ENCODE measurements at places on chromosomes 2 and 18.

GRCh38 chr2:226799211-226799975 is at the start of gene IRS1:
Gene IRS1 (minus strand): TSS chr2:226799820. CDS start chr2:226798738, 1,082 bp downstream.
- DNase-seq, result peak; percentile 38

- DNase-seq, result no peak
These were observed 80.4 kb downstream of the PTPRM start for GRCh38 chr18:7647500-7647899.

GRCh38 chr2:218146056-218146455 is 20.2 kb downstream of the CXCR2 start:
- no peak for DNase-seq

DNA sequence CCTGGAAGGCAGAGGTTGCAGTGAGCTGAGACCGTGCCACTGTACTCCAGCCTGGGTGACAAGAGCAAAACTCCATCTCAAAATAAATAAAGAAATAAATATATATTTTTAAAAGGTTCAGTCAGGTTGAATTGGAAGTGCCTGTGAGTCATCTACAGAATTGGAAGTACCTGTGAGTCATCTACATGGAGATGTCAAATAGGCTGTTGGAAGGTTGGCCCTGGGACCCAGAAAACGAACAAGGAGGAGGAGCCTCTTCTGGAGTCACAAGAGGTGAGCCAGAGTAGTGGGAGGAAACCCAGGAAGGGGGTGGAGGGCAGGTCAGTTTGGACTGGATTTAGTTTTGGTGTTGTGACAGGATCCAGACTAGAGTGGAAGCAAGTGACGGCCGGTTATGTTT is 15.2 kb upstream of the SCYGR1 start:
- DNase-seq, result no peak

- DNase-seq, result no peak
These were observed 46.7 kb upstream of the LRRTM1 start for GRCh38 chr2:80351231-80351630.

GRCh38 chr18:8989855-8990254 is 112.6 kb upstream of the NDUFV2 start:
- DNase-seq, result no peak

GRCh38 chr2:173239644-173240043 is 115.0 kb upstream of the CDCA7 start:
- no peak for DNase-seq

- no peak for DNase-seq
These were observed 41.9 kb upstream of the PTMA start for GRCh38 chr2:231666171-231667095.

DNA sequence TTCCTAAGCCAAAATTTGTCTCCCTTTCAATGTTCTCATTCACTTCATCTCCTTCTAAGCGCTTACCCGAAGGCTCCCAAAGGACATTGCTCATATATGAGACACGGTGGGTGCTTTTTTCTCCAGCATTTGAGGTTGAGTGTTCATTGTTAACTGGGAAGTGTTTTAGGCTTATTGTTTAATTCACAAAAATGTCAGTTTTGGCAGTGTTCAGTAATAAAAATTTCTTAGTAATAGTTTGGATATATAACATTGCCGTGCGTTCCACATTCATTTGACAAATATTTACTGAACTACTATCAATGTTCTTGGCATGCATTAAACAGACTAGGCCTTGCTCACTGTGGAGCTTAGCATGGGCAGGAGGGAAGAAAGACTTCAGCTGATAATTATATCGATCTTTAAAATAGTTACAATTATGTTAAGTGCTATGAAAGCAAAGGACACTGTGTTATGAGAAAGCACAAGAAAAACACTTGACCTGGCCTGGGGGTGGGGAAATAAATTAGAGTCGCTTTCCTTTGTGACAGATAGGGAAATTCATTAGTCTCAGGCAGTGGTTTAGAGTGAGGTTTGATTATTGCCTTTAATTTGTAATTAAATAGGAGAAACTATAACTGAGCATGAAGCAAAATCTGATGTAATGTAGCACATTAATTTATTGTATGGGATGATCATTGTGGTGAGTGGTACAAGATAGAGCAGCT is 82.2 kb upstream of the DOCK10 start:
- DNase-seq, result no peak

- DNase-seq, result no peak
These were observed 247.3 kb downstream of the PTGR3 start for GRCh38 chr18:74961596-74961995.

DNA sequence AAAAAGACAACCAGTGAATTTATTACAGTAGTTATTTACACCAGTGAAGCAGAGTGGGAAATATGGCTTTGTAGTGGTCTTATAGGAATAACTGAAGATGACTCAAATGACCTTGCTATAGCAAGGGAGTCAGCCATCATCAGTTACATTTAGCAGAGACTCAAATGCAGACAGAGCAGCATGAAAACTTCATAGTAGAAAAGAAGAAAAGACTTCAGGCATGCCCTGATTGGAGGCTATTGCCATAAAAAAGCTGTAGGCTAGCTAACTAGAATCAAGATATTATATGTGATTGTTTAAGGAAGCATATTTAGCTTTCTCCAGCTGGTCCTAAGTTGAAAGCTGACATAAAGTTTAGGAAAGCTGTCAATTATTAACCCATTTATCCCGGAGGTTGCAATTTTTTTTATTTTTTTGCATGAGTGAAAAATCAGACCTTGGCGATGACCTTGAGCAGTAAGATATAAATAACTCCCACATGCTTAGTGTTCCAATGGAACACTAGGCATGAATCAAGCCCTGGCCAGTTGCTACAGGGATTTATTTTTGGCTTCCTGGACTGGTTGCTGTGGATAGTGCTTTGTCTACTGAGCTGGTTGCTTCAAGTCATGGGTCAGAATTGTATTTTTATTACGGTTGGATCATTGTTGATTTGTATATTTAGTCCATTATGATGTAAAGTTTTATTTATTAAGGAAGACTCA is 675.6 kb upstream of the VRK2 start:
- DNase-seq, result no peak

- DNase-seq, result no peak
These were observed 154.1 kb upstream of the ZNF804A start for GRCh38 chr2:184444217-184444616.

- no peak for DNase-seq
These were observed 888.4 kb downstream of the TSN start for GRCh38 chr2:122643725-122644329.

- DNase-seq, result no peak
These were observed 126.4 kb upstream of the HNMT start for GRCh38 chr2:137837830-137838229.

DNA sequence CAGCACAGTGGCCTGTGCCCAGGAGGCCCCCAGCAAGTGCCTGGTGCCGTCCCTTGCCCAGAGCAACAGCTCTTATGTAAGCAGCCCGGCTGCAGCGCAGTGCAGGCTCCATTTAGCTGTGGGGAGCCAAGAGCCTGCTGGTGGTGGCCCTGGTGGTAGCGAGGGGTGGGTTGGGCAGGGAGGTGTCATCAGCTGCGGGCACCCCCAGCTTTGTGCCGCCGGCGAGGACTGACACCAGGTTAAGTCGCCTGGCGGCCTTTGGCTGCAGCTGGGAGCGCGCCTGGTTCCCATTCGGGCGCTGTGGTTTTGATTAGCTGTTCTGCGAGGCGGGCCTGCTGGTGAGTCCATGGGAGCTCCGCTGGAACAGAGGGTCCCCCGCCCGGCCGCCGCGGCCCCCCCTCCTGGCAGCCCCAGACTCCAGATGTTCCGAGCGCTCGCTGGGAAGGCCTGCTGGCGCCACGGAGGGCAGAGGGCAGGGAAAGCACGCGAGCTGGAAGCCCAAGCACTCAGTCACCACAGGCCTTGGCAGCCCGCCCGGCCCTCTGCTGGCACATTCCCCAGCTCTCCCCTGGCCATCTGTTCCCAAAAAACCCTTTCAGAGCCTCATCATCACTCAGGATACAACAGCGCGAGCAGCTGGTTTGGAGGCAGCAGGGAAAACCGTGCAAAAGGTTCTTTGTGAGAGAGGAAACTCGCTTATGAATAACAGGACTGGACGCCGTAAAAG is 18.4 kb downstream of the ATOH8 start:
- DNase-seq, result no peak

DNA sequence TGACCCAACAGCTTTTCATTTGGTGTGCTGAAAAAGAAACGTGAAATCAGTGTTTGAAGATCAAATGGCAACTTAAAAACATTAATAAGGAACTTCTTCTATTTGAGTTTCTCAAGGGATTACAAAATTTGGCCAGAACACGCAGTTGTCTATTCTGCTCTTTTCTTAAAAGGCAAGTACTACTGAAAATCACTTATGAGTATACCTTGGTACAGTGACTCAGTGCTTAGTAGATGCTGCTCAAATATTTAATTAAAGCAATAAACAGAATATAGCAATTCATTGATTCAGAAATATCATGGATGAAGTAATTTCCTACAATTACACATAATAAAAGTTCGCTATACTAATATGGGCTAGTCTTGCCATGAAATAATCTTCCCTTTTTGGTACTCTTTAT is 38.2 kb upstream of the MCM6 start:
- no peak for DNase-seq

GRCh38 chr2:216619411-216620393 is 13.5 kb upstream of the IGFBP2 start:
- DNase-seq, result no peak

GRCh38 chr2:240589850-240590525 is 3.5 kb downstream of the CAPN10 start:
- no peak for DNase-seq

- no peak for DNase-seq
These were observed 61.3 kb downstream of the SMAD4 start for GRCh38 chr18:51091270-51091669.

- no peak for DNase-seq
These were observed 23.4 kb downstream of the APCDD1 start for GRCh38 chr18:10477863-10478260.

Measured in stimulated activated CD4-positive, alpha-beta T cell treated with anti-CD3 and anti-CD28 coated beads, TNF-alpha, amount 100 ng/mL, for 4 hours (primary cell).